ENCODE measurements at places on chromosomes 4 and X.

DNA sequence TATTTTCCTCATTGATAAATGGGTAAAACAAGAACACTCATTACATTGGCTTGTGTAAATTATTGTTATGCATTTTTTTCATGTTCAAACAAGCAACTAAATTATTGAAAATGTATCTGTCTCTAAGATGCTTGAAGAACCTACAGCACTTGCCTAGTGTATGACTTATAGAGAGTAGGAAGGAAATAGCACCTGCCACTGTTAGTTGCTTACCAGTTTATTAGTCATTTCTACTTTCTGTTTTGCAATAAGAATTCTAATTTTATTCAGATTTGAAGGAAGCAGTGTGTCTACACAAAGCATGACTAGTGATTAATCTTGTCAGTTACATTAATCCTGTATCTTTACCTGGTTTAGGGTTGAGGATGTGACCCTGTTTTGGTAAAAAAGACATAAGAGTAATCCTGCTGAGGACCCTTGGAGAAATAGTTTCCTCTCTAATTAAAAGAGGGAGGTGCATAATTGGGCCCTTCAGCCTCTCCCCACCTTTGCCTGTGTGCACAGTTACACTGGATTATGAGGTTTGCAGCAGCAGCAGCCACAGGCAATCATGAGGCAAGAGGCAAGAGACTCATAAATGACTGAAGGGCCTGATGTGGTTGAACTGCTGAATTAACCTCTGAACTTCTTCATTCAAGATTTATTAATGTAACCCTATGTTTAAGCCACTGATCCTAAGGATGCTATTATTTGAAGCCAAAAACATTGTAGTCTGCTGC is 1202.1 kb downstream of the ADGRL3 start:
- no peak for DNase-seq

- DNase-seq: peak; percentile 94
These were observed 1.8 kb upstream of the EOLA2 start for GRCh38 chrX:149939905-149940673.

- DNase-seq: no peak
These were observed 482 bp upstream of the MBTPS2 start for GRCh38 chrX:21838937-21839333.

- no peak for DNase-seq
These were observed 319 bp upstream of the MAGEH1 start for GRCh38 chrX:55451626-55451989.

GRCh38 chrX:64843224-64843623 is 133.0 kb downstream of the ZC4H2 start:
- no peak for DNase-seq

DNA sequence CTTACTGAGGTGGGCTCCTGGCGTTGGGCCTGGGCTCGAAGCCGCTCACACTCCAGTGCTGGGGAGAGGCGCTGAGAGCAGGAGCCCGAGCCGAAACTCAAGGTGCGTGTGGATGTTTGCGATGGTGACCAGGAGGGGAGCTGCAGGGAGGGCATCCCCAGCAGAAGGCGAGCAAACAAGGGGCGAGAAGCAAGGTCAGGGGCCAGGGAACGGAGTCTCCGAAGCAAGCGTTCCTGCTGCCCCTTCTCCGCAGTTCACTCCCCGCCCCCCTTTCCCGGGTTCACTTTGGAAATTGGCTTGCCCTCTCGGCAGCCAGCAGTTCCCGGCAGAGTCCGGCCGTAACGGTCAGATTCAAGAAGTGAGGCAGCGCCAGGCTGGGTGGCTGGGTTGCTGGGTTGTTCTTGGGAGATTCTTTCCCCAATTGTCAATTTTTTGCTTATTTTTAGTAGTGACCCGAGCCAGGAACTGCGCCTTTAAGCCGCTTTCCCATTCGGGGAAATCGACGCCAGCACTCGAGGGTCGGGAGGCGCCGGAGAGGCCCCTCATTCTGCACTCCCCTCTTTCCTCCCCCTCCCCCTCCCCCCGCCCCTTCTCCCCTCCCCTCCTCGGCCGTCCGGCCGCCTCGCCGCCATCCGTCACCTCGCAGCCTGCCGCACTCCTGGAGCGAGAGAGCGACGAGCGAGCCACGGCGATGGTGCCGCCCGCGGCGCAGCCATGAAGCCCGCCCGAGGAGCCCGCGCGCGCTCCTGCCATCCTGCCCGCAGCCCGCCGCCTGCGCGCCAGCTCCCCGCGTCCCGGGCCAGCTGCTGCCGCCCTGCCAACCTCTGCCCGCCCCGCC is at the start of gene FRMPD3:
Gene FRMPD3 (plus strand): TSS at position 655 of the 838 bp plus-strand sequence. CDS start 76,937 bp downstream, outside the sequence.
- peak; percentile 11 for DNase-seq

DNA sequence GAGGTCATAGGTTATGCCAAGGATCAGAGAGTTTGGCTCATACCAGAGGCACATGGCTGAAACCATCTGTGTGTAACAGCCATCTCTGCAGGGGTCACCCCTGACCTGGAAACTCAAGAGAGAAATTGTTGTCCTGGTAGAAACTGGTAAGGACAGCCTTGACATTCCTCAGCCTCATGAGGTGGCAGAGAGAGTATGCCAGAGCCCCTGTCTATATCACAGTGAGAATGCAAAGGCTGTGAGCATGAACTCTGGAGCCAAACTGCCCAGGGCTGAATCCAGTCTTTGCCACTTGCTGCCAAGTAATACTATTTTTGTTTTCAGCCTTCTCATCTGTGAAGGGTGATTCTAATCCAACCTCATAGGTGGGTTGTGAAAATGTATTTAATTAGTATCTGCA is 37.1 kb upstream of the CCDC149 start:
- DNase-seq: no peak

DNA sequence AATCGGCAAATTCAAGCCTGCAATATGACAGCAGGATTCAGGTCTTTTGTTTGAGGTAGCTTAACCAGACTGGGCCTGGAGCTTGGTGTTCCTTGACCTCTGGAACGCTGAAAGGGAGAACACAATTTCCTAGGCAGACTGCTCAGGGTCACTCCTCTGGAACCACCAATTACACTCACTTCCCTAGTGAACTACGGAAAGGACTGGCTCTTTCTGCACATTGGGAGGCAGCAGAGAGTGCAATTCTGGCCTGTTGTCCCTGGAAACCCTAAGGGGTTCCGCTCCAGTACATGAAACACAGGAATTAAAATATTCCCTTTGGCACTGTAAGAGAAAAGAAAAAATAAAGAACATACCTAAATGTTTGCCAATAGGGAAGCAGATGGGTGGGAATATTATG is 58.6 kb downstream of the GPC3 start:
- DNase-seq: no peak

DNA sequence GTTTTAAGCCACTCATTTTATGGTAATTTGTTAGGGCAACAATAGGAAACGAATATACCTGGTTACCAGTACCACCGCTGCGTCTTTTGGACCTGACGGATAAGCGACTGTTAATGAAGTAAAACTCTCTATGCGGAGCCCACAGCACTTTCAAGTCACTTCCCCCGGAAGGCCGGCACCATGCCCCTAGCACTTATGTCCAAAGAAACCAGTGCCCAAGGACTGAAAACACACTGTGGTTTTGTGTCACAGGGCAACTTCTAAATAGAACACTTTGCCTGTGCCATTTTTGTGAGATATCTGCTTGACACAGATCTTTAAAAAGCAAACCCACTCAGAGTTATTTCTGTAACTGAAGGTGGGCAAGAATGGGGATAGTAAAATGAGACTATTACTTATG is 22.7 kb downstream of the SH3KBP1 start:
- no peak for DNase-seq

- peak; percentile 26 for DNase-seq
These were observed 252.9 kb downstream of the GPM6A start for GRCh38 chr4:175559126-175559525.

DNA sequence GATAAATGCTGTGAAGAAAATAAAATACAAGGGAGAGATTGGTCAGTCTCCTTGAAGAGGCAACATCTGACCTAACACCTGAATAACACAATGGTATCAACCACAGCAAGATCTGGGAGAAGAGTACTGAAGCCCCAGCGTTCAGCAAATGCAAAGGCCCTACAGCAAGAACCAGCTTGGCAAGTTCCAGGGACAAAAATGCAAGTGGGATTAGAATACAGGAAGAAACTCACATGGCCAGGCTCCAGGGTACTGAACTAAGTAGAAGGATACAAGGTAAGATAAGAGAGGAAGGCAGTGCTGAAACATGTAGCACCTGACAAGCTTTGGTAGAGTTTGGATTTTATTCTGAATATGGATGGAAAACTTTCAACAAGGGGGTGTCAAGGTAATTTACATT is 3.6 kb downstream of the SMIM14 start:
- DNase-seq: peak; percentile 86

DNA sequence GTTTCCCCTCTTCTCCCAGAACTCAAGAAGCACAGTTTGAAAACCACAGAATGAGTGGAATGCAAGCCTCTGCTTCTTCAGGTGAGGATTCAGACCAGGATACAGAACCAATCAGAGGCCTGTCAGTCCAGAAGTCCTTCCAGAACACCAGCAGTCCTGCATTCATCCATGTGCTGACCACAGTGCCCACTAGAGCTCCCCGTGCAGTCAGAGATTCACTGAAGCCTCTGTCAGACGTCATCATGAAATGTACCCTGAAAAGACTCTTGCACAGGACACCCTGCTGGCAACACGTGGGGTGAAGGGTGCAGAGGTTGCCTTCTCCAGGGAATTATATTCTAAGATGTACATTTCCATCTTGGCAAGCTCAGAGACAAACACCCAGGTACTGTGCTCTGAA is 75.9 kb upstream of the LSM6 start:
- no peak for DNase-seq

DNA sequence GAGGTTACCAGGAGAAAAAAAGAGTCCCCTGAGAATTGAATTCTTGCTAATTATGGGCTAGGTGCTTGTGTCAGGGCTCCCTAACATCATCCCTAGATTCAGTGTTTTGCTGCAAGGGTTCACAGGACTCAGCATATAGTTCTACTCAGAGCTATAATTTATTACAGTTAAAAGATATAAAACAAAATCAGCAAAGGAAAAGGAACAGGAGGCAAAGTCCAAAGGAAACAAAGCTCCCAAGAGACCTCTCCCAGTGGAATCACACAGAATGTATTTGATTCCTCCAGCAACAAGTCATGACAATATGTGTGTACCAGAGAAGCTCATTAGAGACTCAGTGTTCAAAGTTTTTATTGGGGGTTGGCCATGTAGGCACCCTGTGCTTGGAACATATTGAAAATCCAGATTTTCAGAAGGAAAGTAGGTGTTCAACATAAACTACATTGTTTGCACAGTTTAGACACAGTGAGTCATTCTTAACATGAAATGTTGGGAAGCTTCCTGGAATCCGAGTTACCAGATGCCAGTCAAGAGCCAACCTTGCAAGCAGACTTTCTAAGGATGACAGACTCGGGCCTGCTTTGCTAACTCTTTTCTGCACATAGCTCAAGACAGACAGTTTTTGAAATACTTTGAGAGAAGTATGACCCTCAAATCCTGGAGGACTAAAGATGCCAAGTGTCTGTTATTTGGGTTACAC is 311.3 kb upstream of the EMCN start:
- no peak for DNase-seq

GRCh38 chr4:161907590-161907955 is 256.2 kb downstream of the FSTL5 start:
- DNase-seq: no peak

DNA sequence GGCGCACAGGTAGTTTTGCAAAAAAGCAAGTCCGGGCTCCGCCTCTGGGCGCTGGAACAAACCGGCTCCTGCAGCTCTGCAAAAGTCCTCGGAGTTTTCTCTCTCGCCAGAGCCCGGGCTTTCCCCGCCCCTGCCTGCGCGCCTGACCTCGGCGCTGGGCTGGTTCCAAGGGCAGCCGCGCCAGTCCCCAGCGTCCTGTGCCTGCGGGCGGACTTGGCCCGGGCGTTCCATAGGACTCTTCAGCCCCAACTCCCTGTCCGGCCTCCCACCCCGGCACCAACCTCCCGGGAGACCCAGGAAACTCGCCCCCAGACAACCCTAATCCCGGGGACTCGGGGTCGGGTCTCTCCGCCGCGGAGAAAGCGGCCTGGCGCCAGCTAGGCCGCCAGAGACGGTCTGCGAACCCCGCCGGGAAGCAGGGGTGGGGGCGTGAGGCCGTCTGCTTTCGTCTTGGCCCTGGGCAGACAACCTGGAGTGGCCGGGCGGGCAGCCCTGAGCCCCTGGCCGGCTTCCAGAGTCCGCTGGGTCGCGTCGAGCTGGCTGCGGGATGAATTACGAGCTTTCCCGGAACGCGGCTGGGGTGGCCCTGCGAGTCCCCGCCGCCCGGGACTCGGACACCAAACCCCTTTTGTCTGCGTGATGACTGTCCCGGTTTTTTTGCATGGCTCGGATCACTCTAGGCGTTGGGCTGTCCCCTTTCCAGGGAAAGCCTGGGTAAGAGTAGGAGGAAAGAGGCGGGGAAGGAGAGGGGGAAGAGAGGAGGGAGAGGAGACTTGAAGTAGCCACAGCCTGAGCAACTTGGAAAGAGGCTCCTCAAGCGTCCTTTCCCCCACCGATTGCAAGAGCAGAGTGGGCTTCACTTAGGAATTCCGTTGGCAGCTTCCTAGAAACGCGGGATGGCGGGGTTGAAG is 916 bp downstream of the MXRA5 start:
- peak; percentile 53 for DNase-seq

GRCh38 chrX:16558489-16558888 is 91.5 kb upstream of the S100G start:
- no peak for DNase-seq

GRCh38 chrX:78333521-78333920 is 6.1 kb upstream of the CYSLTR1 start:
- no peak for DNase-seq

DNA sequence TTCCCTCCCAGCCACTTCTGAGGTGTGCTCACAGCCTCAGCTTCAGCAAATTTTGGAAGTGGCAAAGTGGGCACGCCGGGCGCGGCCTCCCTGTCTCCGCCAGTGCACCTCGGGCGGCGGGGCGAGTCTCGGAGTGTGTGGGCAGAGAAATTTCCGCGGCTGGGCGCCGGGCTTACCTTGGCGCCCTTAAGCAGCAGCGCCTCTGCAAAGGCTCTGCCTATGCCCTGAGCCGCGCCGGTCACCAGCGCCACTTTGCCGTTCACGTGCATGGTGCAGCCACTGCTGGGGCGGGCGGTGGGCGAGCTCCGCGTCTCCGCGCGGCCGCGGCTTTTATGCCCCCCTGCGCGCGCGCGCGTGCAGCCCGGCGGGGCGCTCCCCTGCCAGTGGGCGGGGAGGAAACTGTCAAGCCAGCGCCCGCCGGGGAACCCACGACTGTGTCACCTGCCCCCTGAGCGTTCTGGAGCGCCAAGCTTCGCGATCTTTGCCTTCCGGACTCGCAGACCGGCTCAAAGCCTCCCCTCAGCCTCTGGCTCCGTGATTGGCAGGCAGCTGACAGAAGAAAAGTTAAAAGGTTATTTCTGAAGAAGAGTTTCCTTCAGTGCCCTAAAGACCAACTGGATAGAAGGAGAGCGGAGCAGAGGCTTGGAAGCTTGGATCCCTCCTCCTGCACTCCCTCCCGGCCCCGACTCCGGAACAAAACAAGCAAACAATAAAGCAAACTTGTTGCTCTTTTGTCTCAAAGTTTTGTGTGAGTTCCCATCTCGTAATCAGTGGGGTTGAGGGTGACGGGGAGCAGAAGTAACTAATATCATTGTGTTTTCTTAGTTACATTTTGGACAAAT is at the start of gene HPGD:
Gene HPGD (minus strand): TSS at position 306 of the 842 bp plus-strand sequence. CDS start 37 bp downstream, at position 269.
- peak; percentile 24 for DNase-seq

DNA sequence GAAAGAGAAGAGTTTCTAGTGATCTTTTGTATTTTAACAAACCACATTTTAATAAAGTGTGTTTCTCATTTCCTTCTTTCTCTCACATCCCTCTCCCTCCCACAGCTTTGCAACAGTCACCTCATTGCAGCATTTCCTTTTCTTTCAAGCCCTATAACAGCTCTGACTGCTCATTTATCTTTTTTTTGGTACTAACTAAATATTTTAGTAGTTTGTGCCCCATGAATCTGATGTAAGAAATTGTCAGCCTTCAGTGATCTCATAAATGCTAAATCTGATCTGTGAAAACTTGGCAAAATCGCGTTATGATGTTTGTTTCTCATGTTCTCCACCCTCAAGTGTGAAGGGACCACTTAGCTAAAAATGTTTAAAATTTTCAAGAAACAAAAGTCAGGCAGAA is 258.5 kb upstream of the SLIT2 start:
- DNase-seq: no peak
